ENCODE measurements at places on chromosomes 1 and 21.

- DNase-seq = no peak
These were observed 67.6 kb downstream of the RGS13 start for GRCh38 chr1:192703283-192704206.

- no peak for DNase-seq
These were observed 26.5 kb downstream of the CD34 start for GRCh38 chr1:207884266-207885029.

DNA sequence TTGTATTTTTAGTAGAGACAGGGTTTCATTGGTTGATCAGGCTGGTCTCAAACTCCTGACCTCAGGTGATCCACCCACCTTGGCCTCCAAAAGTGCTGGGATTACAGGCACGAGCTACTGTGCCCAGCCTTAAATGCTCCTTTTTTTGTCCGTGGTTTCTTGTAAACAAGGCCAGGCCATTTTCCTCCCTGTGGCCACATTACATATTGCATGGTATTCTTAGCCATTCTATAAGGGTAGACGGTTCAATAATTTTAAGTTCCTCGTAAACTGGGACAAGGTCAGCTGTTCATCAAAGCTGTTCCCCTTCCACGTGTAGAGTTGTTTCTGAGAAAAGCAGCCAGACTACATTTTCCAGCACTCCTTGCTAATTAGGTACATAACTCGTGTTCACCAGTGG, 10.3 kb upstream of the LUZP1 start:
- DNase-seq = no peak

DNA sequence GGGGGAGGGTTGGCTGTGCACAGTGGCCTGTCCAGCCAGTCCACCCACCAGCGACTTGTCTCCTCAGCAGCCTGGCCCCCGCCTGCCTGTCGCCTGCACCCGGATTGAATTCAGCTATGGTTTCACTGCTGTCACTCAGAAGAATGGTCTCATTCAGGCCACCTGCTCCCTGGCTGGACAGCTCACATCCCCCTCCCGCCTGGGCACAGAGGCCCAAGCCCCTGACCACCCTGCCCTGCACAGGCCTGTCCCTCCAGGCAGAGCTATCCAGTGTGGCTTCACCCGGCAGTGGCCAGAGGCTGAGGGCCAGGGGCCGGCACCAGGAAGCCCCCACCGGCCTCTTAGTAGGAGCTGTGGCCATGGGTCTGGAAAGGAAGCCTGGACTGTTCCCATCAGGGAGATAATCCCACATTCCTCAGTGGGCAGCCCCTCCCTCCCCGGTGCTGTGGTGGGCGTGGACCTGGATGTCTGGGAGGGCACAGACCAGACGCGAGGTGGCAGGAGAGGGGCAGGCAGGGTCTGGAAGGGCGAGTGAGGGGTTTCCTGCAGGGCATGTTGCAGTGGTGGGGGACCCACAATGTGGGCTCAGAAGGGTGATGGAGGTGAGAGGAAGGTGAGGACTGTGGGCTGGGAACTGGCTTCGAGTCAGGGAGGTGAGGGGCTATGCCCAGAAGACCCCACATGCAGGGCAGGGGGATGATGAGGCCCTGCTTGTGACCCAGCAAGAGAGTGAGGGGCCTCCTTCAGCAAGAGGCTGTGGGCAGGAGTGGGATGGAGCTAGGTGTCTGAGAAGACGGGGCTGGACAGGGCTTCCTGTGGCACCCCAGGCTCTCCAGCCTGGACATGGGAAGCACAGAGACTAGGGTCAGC, 30.4 kb downstream of the WNT9A start:
- no peak for DNase-seq

DNA sequence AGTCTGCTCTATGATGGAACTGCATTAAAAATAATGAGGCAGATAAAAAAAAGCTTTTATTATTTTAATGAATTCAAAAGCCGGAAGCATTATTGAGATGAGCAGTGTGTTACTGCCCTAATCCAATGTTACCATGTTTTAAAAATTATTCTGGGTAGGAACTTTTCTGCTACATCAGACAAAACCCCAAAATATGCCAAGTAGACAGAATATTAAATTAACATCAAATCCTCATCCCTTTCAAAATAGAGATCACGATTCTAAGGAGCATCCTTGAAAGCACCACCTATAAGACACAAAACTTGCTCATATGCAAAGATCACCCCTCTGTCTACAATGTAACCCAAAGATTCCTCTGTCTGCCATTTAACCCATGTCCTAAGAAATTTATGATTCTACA, 357.5 kb downstream of the SMYD3 start:
- no peak for DNase-seq

GRCh38 chr1:157958263-157958662, 35.2 kb upstream of the KIRREL1 start:
- no peak for DNase-seq

DNA sequence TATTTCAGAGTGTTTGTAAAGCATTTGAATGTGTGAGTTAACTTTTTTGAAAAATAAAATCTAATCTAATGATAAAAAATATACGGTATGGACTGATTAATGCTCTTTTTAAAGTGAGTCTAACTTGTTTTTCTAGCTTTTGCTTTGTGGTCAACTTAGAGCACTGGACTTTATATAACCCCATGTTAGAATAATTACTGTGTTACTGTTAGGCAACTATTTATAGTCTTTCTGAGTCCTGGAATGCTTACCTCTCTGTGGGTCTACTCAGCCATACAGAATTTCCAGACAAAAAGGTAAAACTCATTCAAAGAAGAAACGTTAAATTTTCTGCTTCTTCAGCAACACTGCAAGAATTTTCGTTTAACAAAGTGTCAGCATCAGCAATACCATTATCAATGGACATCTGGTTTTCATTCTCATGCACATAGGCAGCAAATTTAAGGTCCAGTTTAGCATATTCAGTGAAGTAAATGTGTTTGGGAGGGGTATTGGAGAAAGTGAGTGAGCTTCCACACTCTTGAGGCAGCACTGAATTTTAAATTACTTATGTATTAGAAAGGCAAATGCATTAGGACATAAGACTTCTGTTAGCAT, 664.7 kb upstream of the NEGR1 start:
- DNase-seq = no peak

- no peak for DNase-seq
These were observed 121.0 kb upstream of the TSPAN2 start for GRCh38 chr1:115210302-115210711.

DNA sequence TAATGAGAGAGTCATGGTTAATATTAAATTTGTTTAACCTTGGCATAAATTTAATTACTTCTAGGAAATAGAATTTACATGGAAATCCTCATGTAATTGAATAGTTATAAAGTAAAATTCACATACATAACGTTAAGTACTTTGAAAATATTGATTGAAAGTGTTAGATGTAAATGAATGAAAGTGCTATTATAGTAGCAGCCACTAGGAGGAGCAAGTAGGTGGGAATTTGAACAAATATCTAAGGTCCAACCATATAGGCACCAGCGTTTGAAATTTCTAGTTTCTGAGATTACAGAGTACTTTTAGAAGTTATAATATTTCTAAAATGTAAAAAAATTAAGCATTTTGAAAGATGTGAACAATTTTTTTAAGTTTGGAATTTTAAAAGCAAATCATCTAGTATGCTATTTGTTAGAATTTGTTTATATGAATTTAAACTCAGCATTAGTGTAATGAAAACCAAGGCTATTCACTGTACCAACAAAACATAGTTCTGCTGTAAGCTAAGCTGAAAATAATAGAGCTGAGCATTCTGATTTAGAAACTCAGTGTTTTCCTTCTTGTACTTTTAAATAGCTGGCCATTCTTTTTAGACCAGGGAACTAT, 3.3 kb downstream of the B3GALT2 start:
- DNase-seq = peak; percentile 40

DNA sequence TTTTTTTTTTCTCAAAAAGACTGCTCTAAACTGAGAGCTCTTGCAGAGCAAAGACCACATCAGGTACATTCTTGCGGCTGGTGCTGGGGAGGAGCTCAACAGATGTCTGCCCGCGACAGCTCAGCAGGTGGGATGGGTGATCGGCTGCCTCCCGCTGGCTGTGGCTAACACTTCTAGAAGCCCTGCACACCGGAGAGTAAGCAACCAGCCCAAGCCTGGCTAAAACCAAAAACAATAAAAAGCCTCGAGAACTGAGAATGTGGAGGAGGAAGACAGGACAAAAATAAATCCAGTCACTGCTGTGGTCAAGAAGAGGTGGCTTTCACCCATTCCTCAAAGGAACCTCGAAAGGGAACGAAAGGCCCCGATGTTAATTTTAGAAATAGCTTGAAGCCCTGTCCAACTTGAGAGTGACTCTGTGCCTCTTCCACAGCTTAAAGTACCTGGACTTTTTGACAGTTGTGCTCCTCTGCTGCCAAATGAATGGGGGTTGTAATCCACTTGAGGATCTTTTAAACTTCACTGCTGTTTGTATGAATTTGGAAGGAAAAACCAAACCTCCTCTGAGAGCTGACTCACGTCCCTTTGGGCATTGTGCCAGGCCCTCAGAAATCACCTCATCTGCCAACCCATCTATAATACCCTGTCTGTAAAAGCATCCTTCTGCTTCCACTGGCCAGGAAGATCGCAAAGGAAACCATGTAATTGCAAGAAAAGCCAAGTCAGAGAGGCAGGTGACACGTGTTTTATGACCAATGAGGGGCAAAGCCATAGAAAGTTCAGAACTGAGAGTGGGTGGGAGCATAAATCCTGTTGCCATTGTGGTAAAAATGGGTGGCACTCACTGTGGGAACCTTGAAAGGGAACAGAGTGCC, 78.6 kb downstream of the KCNN3 start:
- DNase-seq = peak; percentile 39

DNA sequence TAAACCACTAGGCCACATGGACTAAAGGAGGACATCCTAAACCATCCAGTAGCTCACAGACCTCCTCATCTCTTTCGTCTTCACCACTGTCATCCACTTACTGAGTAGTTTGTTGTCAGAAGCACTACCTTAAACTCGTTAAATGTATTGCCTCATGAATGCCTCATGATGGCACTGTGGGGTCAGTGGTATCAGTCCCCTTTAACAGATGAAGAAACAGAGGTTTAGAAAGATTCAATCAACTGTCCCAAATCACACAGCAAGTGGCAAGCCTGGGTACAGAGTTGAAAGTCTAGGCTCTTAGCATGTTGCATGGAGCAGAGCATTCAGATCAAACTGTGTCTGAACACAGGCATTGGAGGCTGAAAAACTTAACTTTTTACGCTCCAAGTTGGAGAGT, 183.6 kb upstream of the KIAA0040 start:
- DNase-seq = peak; percentile 2

DNA sequence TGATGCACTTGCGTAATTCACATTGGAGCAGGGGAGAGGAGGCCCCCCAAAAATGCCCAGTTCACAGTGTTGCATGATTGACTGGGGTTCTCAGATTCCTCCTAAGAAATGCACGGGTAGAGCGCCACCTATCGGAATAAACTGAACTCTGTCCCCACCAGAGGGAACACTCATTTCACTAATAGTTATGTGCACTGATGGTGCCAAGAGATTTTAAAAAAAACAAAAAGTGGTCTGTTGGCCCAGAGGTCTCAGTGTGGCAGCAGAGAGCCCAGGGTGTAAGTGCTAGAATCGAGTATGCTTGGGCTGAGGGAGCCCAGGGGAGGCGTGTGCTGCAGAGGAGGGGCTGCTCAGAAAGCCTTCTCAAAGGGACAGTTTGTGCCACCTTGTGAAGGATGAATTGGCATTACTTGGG, 6.9 kb downstream of the PINK1 start:
- DNase-seq = peak; percentile 55

- no peak for DNase-seq
These were observed 21.0 kb downstream of the YIPF1 start for GRCh38 chr1:53868565-53868964.

DNA sequence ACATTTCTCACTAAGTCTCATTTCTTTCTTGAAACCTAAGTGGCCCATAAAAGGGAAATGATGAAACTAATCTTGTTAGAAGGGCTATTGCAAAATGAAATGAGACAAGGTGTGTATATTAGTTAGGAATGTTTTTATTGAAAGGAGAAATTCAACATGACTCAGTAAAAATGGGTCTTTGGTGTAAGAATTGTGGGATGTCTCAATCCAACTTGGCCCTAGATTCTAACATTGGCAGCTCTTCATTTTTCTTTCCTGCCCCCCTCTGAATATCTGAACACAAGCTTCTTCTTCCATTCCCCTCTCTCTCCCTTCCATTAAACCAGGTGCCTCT, 26.8 kb upstream of the TARBP1 start:
- DNase-seq = no peak

- no peak for DNase-seq
These were observed 72.8 kb upstream of the BCL10 start for GRCh38 chr1:85349224-85349623.

- no peak for DNase-seq
These were observed 736.9 kb upstream of the ADAMTS5 start for GRCh38 chr21:27703791-27704190.

- DNase-seq = no peak
These were observed 137.4 kb downstream of the SYT2 start for GRCh38 chr1:202572867-202573266.

DNA sequence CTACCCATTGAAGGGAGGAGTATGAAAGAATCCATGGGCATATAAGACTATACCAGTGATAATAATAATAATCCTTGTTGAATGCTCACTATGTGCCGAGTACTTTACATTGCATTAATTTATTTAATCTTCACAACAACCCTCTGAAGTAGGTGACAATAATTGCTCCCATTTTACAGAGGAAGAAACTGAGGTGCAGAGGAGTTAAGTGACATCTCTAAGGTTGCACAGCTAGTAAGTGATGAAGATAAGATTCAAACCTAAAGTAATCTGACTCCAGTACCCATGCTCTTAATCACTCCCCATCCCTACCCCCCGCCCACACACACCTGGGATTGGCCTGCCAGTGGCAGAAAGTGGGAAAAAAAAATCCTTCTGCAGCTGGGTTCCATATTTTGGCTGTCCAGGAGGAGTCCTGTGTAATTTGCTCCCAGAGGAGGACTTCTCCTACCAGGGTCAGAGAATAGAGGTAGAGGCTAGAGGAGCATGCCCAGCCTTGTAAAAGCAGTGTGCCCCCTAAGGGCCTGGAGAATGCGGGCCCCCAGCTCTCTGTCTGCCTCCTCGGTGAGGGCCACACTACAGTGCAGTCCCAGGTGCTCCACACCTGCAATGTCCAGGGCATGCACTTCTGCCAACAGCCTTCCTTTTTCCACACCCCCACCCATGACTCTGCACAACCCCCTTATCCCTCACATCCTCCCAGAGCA, 57.8 kb downstream of the TMEM53 start:
- no peak for DNase-seq

GRCh38 chr1:20376880-20377494, 86.3 kb downstream of the VWA5B1 start:
- DNase-seq = no peak

All from NCI-H2227 treated with DMSO at 0.1 percent for 48 hours (cell line).